ENCODE measurements at places on chromosomes 12 and 14. TPM values are rescaled to one million over a fixed set of nuclear protein-coding genes. Genes with fewer than 3 reads are reported as not detected.

Gene TMEM63C
- 0.28 TPM for total RNA-seq

Gene ARID4A
- 26.0 TPM for total RNA-seq

Gene BATF
- 2.3 TPM for total RNA-seq

Gene KRT72
- not detected for total RNA-seq

Gene OSGEP
- total RNA-seq = 41.3 TPM

Gene SERPINA9
- not detected for total RNA-seq

Gene DDN
- total RNA-seq = 0.14 TPM

Gene CCDC175
- total RNA-seq = not detected

Gene FITM1
- total RNA-seq = not detected

Gene LYZ
- 29.5 TPM for total RNA-seq

Gene NRIP2
- total RNA-seq = 2.7 TPM

Gene YEATS4
- total RNA-seq = 25.3 TPM

Gene MYH6
- not detected for total RNA-seq

Gene SYNE3
- total RNA-seq = 8.9 TPM

Gene C12orf54
- total RNA-seq = not detected

Gene CFAP251
- 1.1 TPM for total RNA-seq

Gene OAS2
- total RNA-seq = 3.0 TPM

Gene TMEM116
- 10.5 TPM for total RNA-seq

Gene ADSS1
- 5.3 TPM for total RNA-seq

Gene GPHN
- 20.3 TPM for total RNA-seq

Gene RAD51B
- 24.4 TPM for total RNA-seq

Gene FOXG1
- not detected for total RNA-seq

Gene RPS6KL1
- total RNA-seq = 5.6 TPM
